Right cardiac atrium (tissue), 5 donors: ENCODE measurements at places on chromosomes 7 and 10. TPM values are rescaled to one million over a fixed set of nuclear protein-coding genes. Genes with fewer than 3 reads are reported as not detected.

The GPR85 gene
- polyA plus RNA-seq, result 4.4 TPM

The GIMAP5 gene
- 22.3 TPM for polyA plus RNA-seq

The NUTM2E gene
- not detected for polyA plus RNA-seq

The PPP3CB gene
- 34.5 TPM for polyA plus RNA-seq

The GSTK1 gene
- 280 TPM for polyA plus RNA-seq

The INTS1 gene
- polyA plus RNA-seq, result 39.0 TPM

The TMEM229A gene
- 0.50 TPM for polyA plus RNA-seq

The AKR1C8 gene
- 0.32 TPM for polyA plus RNA-seq
